Fibroblast of skin of abdomen (primary cell): ENCODE measurements at places on chromosomes 2 and 18.

DNA sequence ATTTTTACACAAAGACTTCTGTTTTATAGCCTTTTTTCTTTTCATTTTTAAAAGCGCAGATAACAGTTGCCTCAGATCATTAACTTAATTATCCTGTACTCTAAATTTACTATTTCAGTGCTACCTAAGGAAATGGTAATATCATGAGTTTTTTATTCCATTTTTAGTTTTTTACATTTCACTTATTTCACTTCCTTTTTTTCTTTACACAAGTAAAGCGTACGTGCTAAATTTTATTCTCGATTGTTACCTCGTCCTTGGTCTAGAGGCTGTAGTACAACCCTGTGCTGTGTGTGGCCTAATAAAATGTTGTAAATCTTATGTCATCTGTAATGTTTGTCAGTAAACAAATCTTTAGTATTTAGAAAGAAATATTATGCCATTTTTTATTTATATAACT lies 49.2 kb downstream of the CRIM1 start:
- DNase-seq, result no peak

DNA sequence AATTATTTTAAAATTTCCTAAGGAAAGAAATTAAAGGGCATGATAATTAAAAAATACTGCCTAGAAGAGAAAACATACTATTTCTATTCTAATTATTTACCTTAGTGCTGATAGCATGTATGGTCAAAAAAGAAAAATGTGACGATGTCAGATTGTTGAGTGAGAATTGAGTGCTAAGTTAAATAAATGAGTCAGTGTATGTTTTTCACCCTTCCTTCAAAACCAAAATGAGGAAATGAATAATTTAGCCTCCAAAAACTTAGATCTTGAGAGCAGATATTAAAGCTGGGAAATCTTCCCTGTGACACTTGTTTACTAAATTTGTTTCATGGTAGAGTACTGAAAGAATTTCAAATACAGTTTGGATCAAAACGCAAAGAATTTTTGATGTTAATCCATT lies 58.6 kb upstream of the NYAP2 start:
- no peak for DNase-seq

DNA sequence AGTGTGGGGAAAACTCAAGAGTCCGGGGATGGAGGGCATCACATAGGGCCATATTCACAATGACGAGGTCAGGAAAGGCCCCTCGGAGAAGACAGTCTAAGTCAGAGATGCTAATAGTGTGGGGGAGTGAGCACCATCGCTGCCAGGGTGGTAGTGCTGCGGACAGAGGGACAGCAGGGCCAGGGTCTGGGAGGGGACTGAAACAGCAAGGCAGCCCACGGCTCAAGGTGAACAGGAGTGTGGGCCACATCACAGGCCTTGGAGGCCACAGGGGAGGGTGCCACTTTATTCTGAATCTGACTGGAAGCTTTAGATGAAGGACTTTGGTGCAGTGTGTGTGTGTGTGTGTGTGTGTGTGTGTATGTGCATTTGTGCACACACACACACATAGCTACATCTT lies 130.9 kb upstream of the GLI2 start:
- no peak for DNase-seq

- DNase-seq, result peak; percentile 76
Measured at GRCh38 chr2:40244675-40245074, 207.2 kb downstream of the SLC8A1 start.

DNA sequence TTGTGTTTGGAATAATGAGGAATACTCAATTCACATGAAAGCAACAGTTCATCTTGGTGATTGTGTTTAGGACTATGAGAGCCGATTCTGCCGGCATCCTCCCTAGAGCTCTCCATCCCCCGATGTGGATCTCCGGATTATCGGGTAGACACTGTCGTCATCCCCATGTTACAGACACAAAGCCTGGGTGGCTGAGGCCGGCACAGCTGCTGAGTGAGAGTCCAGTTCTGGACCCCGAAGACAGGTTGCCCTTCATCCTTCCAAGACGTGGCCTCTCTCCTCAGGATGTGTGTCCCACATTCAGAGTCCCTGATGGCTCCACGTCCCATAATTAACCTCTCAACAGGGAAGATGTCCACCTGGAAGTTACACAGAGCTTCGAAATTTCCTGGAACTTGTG lies 129.3 kb downstream of the HDAC4 start:
- DNase-seq, result no peak

- DNase-seq, result no peak
Measured at GRCh38 chr2:108329771-108330170, 41.1 kb downstream of the SULT1C2 start.

DNA sequence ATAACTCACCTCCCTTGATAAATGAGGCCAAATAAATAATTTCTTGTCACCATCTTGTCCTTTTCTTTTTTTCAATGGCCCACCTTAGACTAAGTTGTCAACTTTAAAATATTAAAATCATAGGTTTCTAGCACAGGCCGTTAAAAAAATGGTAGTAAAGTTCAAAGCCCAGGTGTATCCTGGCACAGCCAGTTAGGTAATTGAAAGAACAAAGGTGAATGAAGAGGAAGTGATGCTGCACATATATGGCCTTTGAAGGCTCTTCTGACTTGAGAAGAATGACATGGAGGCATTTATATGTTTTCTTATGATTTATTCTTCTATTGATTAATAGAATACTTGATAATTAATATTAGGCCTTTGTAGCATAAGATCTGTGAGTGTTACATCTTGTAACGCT lies 208.7 kb downstream of the PTPRM start:
- no peak for DNase-seq

DNA sequence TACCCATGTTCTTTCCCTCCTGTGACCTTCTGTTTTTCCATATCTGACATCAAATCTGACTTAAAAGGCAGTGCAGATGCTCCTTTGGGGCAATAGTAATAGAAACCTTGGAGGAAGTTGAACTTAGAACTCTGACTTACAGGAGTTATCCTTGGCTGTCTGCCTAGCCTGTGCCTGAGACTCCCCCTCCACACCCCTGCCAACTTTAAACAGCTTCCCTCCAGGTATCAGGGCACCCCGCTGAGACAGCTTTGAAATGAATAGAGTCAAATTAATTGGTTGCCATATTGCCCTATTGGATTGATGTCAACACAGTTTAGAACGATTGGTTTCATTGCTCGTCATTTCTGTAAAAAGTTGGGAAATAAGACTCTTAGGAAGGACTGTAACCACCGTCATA lies 322.0 kb downstream of the PRKCE start:
- no peak for DNase-seq

DNA sequence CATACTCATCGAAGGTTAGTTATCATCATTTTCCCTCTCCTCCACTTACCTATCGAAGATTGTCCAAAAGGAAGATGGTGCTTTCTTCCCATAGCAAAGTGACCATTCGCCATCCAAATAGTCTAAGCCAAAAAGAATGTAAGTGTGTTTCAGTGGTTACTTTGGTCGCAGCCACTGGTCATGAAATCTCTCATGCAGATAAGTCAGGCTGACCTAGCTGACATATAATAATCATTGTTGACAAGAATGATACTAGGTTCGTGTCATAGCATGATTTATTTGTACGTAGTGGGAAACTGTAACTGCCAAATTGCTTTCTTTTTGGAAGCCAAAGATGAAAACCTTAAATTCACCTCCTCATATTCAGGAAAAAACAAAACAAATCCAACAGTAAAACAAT lies 89.6 kb upstream of the PMAIP1 start:
- DNase-seq, result no peak

DNA sequence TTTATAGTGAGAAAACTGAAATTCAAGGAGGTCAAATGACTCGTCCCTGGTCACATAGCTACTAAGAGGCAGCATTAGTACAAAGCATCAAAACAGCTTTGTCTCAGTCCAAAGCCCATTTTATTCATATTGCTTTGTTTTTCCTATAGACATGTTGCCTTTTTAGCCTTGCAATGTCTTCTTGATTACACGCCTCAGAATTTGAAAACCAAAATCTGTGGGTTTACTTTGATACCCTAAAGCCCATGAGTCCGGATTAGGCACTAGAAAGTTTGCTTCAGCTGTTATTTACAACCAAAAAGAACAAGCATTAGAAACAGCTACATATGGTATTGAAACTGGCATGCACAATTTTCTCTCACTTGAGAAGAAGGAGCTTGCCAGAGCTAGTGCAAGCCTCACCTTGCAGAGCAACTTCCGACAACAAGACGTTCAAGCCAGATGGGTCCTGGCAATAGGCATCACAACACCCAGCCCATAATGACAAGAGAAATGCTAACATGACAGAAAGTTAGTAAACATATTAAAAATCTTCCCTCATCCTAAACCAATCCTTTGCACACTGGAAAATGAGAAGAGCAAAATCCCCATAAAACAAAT lies 276.8 kb downstream of the RIT2 start:
- no peak for DNase-seq

- DNase-seq, result peak; percentile 58
Measured at GRCh38 chr2:234771980-234772732, 179.7 kb upstream of the SH3BP4 start.

DNA sequence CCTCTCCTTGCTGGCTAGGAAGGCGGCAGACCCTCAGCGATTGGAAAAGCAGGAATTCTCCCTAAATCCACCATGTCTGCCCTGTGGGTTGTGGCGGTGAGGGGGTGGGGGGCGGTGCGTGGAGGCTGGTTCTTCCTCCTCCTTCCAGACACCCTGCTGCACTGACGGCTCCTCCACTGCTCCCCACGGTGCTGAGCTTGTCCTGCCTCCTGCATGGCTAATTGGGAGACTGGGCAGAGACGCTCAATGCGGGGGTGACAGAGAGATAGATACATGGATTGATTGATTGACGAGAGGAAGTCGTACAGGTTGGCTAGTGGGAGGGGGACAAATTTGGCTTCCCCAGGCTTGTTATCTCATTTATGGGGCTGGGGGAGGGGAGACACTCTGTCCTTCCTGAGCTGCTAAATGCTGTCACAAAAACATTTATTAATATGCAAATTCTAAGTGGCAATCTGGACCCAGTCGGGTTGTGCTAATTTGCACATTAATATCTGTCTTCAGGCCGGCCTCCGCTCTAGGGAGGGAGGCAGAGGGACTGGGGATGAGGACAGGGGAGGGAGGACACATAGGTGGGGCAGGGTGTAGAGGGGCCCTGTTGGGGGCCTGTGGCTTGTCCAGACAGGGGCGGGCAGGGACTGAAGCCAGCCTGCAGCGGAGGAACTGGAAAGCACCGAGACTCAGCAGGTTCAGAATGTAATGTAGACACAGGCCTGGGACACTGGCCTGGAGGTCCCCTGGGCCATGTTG lies 181.6 kb downstream of the CELF4 start:
- no peak for DNase-seq

GRCh38 chr2:42092084-42092996 lies 44.5 kb downstream of the PKDCC start:
- no peak for DNase-seq
